Activated CD4-positive, CD25-positive, alpha-beta regulatory T cell treated with anti-CD3 and anti-CD28 coated beads, Interleukin-2, amount 50 U/mL, for 72 hours (primary cell): ENCODE measurements at places on chromosomes 7 and 10.
A peak's percentile ranks its signal among the peaks of the same experiment; 100 is the strongest.

GRCh38 chr10:7378602-7379403 lies 32.0 kb downstream of the SFMBT2 start:
- DNase-seq = no peak

DNA sequence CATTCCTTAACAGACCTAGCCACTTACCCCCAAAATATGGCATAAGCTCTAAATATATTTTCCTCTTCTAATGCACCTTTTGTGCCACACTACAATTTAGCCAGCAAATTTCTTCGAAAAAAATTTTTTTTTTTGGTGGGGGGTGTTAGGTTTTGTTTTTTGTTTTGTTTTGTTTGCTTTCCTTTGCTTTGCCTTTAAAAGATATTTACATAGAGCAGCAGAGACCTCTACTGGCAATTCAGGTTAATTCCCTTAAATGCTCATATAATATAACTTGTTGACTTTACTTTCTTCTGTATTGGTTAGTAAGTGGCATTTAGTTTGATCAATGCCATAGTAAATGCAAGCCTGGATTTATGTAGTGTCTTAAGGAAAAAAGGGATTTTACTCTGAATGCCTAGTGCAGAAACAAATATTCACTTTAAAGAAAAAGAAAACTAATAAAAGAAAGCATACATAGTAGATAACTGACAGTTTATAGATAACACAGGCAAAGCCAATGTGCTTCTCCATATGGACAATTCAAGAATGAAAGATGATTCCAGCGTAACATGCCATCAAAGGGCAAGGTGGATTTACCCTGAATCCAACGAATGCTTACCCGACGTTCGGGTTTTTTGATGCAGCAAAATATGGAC lies 1250.6 kb downstream of the GATA3 start:
- DNase-seq = no peak

GRCh38 chr7:157692460-157693011 lies 355.7 kb downstream of the DNAJB6 start:
- peak; percentile 26 for DNase-seq

- no peak for DNase-seq
Measured at GRCh38 chr10:32384171-32384570, 37.2 kb upstream of the EPC1 start.

DNA sequence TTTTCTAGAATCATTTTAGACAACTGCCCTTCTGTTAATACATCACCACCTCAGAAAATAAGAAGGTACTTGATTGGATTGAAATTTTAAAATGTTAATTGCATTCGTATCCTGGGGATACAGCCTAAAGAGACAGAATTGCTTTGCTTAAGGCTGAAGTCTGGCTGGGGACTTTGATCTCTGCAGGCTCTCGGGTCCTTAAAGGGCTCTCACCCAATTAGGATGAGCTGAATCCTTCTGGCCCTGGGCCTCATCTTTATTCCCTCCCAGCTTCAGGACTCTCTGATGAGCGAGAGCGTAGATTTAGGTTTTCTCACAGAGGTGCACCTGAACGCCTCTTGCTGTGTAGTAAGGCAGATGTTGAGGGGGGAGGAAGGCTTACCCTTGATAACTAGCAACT lies 475.3 kb upstream of the C7orf33 start:
- DNase-seq = no peak

DNA sequence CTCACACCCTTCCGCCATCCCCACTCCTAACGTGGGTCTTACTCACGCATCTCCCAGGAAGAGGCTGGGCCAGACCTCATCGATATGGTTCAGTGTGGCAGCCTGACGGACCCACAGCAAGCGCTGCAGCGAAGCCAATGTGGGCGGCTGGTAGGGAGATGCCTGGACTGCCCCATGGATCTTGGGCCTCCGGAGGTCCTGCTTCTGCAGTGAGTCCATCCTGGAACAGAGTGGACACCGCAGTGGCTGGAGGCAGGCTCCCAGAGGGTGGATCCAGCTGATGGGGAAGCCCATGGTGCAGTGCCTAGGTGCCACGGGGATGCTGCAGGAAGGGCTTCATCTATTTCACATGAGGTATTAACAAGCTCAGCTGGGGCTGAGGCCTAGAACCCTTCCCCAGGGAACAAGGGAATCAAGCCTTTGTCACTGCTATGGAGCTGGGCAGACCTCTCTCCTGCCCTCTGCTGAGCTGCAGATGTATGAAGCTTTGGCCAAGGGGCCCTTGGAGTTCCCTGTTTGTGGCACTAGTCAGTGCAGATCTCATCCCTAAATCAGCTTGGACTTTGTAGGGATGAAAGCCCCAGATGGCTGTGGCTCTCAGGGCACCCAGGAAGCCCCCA lies 13.7 kb upstream of the SAMD8 start:
- DNase-seq = no peak

- DNase-seq = no peak
Measured at GRCh38 chr10:44398271-44398670, 13.4 kb upstream of the CXCL12 start.

- no peak for DNase-seq
Measured at GRCh38 chr7:84701524-84702306, 485.1 kb downstream of the SEMA3D start.

DNA sequence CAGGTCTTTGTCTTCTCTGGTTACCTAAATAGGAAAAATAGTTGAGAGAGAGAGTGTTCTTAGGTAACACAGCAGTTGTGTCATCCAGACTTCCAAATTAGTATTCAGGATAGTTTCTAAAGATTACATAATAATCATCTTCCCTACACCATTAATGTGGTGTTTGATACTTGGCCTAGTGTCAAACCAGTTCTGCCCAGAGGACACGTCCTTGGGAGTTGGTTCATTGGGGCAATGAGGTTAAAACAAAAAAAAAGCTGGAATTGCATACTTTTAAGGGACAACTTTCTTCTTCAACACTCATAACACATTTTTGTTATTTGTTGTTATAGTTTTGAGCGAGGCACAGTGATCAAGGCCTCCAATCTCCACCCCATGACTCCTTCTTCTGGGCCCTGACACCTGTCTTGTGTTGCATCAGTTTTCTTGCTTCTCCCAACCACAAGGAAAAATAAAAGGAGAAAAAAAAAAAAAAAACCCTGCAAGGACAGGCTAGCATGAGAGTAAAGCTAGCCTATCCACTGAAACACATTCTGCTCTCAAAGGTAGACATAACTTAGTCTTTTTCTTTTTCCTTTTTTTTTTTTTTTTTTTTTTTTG lies 28.8 kb downstream of the STN1 start:
- DNase-seq = no peak

DNA sequence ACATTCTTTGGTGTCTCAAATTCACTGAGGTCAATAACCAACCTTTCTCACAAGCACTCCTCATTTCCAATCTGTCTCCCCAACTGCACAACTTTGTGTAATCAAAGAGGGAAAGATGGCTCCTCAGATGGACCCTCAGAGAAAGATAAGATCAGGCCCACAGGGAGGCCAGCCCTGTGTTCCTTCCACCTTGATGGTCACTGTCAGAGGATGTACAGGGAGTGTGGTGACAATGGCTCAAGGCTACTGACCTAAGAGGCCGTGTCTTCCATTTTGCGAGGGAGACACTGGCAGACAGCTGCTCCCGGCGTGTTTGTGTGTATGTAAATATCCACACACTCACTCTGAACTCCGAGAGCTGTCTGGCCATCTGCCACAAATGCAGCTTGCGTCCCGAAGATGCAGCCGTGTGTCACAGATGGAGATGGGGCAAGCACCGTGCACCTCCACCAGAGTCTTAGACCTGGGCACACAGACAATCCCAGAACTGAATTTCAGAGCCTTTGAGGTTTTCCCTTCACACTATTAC lies 712.1 kb upstream of the NRP1 start:
- DNase-seq = no peak
